ENCODE measurements at places on chromosomes 4 and X.

DNA sequence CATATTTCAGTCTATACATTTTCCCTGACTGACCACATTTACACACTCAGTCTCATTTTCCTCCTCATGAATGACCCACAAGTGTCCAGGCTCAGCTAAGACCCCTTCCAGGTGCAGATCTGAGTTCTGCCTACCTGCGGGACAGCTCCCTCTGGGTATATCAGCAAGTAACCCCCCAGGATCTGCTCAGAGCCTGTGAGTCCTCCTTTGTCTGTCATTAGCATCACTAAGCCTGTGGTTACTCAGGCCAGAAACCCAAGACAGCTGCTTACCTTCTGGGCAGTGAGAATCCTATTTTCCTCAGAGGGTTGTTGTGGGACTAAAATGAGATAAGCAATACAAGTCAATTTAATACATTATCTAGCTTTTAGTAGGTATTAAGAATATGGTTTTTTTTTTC is 487.6 kb upstream of the BOD1L1 start:
- no peak for DNase-seq

DNA sequence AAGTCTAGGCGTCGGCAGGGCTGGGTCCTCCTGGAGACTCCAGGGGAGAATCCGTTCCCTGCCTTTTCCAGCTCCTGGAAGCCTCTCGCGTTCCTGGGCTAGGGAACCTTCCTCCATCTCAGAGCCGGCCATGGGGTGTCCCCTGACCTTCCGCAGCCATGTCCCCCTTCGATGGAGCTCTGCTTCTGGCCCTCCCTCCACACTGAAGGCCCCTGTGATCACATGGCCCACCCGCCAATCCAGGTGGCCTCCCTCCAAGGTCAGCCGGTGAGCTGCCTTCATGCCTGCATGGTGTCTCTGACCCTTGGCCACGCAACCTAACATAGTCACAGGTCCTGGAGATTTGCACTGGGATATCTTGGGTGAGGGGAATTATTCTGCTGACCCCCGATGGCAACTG is 69.6 kb downstream of the TRMT44 start:
- DNase-seq = no peak

DNA sequence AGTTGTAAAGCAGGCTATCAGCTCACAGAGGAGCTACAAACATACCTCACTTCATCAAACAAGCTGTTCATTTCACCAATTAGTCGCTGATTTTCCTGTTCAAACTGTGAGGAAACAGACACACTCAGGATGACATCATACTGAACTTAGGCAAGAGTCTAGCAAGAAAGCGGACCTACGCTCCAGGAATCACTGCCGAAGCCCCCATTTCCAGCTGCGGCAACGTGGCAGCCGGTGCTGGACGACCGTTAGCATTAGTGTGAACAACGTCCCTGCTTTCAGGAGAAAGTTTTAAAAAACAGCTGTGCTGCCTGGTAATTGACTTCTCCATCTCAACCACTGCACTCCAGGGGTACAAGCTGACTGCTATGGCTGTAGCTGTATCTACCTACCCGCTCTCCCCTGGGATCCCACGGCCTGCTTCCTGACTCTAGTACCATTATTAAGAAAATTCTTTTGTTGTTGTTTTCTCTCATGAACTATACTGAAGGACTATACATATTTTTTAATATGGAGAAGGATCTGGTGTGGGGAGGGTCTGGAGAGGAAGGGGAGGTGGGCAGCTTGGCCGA is 38.3 kb downstream of the NSG1 start:
- no peak for DNase-seq

- DNase-seq = no peak
Measured at GRCh38 chr4:28232951-28233350, 1372.3 kb downstream of the STIM2 start.

- no peak for DNase-seq
Measured at GRCh38 chr4:7189475-7190277, 2.7 kb upstream of the SORCS2 start.

DNA sequence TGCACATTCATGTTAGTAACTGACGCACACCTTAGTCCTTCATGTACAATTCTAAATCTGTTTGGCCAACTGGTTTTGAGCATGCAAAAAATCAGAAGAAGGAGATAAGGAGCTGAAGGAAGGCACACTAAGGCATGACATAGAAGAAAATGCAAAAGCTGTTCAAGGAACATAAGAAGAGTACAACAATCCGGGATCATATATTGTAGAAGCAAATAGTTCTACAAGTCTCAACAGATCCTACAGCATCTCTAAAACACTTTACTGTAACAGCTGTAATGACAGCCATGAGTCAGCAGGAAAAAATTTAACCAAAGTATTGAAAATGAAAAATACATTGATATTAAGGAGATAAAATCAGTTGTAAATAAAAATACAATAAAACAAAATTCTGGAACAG is 57.7 kb downstream of the KLHL13 start:
- DNase-seq = no peak

DNA sequence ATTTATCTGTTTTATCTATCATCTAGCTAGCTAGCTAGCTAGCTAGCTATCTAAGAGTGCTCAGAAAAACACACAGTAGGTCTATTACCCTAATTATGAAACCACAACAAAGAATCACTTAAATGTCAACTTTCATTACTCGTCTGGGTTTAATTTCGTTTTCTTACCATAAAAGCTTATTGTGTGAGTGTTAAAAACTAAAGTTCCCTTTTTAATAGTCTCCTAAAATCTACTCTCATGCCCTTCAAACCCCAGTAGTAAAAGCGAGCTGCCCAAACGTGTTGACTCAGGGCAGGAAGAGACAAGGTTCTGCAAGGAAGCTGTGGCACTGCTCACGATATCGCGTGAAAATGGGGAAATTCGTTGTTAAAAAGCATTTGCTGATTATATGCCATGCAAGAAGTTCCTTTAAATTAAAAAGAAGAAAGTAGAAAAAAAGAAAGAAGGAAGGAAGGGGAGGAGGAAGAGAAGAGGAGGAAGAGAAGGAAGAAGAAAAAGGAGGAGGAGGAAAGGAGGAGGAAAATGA is 595 bp downstream of the MBNL3 start:
- DNase-seq = no peak

DNA sequence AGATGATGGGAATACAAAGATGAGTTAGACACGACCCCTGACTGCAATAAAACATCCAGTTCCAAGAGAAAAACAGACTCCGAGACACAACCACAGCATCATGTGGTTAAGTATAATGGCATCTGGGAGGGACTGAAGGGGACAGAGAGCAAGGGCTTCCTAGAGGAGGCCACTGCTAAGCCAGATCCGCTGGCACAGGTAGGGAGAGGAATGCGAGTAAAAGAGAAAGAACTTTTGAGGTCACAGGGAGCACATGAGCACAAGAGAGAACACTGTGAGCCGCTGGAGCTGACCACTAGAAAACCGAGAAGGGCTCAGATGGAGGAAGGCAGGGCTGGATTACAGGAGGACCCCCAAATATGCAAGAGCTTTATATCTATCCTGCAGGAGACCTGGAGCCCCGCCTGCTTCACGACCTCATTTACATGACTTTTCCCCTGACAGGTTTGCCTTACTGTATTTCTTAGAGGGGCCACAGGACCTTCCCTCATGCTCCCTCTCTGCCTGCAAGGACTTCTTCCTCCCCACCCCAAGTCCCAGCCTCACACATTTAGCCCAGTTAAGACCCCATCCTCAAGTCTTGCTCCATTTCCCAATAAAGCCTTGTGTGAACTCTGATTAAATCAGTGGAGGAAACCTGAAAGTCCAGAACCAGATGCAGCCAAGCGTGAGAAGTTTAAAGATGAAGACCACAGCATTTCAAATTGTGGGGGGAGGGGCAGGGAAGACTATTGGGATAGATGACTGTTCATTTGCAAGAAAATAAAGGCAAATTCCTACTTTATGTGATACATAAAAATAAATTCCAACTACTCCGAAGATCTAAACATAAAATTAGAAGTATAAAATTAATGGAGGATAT is 29.6 kb downstream of the MFAP3L start:
- no peak for DNase-seq

GRCh38 chrX:49071877-49072711 is 1.7 kb downstream of the PRAF2 start:
- DNase-seq = peak; percentile 56

DNA sequence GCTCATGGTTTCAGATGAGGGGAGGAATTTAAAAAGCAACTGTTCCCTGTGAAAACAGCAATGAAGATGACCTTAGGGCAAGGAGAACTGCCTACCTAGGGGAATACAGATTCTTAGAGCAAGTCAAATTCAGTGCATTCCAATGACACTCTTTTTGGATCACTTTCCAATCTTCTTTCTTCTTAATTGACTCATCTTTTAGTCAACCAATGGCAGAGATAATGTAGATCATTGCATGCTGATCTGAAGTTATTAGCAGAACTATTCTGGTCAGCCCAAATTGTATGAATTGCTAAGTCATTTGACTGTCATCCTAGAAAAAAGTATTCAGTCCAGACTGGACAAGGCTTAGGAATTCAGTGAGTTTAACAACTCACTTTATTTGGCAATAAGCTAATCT is 12.6 kb upstream of the NR3C2 start:
- no peak for DNase-seq

- no peak for DNase-seq
Measured at GRCh38 chr4:133799717-133800315, 401.8 kb downstream of the PABPC4L start.

All from substantia nigra (tissue), 51 donors.